Muscle of leg (tissue), 16 donors: ENCODE measurements at places on chromosomes 13 and 19. TPM values are rescaled to one million over a fixed set of nuclear protein-coding genes. Genes with fewer than 3 reads are reported as not detected.

Gene IGFL1
- not detected for polyA plus RNA-seq

GRCh38 chr13:43543331-43543730 lies 243.4 kb downstream of the ENOX1 start:
- DNase-seq = no peak

- peak; percentile 34 for DNase-seq
These were observed 264.6 kb downstream of the NHLRC3 start for GRCh38 chr13:39302820-39303219.

GRCh38 chr19:2166741-2167738 lies 3.3 kb downstream of the DOT1L start:
- peak; percentile 78 for DNase-seq

DNA sequence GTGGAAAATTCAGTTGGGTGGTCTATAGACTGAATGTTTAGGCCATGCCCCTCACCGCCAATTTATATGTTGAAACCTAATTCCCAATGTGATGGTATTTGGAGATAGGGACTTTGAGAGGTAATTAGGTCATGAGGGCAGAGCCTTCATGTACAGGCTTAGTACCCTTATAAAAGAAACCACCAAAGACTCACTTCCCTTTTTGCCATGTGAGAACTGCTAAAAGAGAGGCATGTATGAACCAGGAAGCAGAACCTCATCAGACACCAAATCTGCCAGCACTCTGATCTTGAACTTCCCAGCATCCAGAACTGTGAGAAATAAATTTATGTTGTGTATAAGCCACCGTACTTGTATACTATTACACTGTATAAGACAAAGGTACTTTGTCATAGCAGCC lies 40.6 kb downstream of the UQCRFS1 start:
- DNase-seq = no peak

GRCh38 chr19:38808741-38809140 lies 4.0 kb downstream of the LGALS4 start:
- DNase-seq = no peak

DNA sequence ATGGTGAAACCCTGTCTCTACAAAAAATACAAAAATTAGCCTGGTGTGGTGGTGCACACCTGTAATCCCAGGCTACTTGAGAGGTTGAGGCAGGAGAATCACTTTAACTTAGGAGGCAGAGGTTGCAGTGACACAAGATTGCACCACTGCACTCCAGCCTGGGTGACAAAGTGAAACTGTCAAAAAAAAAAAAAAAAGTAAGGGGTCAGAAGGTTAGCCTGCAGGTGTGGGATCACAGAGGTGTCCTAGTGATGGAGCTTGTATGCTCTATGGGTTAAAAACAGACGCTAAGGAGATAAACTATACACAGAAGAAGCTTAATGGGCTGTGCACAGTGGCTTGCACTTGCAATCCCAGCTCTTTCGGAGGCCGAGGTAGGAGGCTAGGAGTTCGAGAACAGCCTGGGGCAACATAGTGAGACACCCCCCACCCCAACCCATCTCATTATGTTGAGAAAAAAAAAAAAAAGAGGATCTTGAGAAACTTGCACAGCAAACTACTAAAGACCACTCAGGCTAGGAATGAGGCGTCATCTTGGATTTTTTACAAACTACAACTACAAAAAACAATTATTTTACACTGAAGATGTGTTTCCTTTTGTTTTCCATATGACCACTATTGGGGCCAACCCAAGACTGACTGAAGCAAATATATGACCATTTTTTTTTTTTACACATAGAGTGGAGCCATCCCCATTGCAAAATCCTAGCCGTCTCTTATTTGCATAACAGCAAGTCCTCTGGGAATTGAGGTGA lies 7.9 kb downstream of the FOSB start:
- DNase-seq = peak; percentile 90

DNA sequence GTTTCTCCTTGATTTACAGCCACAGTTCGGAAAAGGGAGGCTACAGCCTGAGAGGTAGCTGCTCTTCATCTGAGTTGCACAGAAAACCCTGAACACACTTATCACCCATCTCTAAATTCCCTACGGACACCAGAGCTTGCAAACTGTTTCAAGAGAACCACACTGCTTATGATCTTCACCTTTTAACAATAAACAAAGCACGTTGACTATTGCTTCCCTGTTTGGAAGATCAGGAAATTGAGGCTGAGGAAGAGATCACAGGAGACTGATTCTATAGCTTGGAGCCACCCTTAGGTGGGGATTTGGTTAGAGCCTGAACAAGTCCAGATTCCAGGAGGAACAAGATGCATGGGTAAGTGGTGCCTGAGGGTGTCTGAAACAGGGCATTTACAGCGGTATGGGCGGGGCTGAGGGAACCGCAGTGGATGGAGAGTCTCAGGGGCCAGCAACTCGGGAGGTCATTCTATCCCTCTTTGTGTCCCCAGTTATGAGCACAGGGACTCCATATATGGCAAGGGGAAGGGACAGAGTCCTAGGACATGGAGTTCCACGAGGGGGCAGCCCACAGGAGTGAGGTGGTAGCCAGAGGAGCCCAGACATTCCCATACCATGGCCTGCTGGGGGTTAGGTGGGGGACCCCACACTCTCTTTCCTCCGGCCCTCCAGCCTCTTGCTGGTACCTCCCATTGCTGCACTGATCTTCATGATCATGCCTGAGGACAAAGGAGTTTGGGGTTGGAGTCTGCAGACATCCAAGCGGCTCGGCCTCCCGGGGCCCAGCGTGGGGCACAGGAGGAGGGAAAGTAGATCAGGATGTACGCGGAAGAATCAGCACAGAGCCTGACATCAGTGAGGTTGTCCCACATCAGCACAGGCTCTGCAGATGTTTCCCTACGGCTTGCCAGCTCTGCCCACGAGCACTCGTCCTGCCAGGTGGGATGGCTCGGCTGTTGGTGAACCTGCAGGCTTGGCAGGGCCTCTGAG lies 162.3 kb upstream of the ZNF536 start:
- DNase-seq = no peak
